ENCODE measurements at places on chromosomes 16 and 17. TPM values are rescaled to one million over a fixed set of nuclear protein-coding genes. Genes with fewer than 3 reads are reported as not detected.

GRCh38 chr16:8937803-8938202 lies 25.9 kb downstream of the USP7 start:
- H3K27ac ChIP-seq: no peak overlapping the region
- DNase-seq: no peak
- H3K36me3 ChIP-seq: peaks cover 3% of the 10 kb centered on the region
- H3K27me3 ChIP-seq: no peaks in the 10 kb centered on the region
- H3K4me3 ChIP-seq: no peak overlapping the region
- peaks cover 4% of the 10 kb centered on the region for H3K4me1 ChIP-seq

DNA sequence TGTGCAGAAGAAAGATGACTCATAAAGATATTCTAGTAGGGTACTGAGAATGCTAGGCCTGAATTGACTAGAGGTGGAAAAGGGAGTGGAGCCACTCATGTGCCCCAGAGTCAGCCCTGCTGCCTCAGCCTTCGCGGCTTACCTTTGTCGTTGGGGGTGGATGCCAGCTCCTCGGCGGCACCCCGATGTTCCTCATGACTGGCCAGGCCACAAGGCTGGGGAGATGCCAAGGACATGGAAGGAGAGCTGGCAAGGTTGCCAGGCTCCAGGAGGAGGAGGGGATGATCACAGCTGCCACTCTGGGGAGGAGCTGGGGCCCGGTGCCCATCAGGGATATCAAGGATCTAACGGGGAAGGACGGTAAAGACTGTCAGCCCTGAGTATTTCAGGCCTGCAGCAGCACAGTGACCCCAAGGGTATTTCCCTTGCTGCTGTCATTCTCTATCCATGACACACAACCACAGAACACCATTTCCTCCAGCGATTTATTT lies 9.7 kb upstream of the SLC35B1 start:
- no peaks in the 10 kb centered on the region for H3K27me3 ChIP-seq
- no peak overlapping the region for H3K27ac ChIP-seq
- peaks cover 39% of the 10 kb centered on the region for H3K36me3 ChIP-seq
- no peak overlapping the region for H3K4me3 ChIP-seq

GRCh38 chr17:40605306-40605705 lies 40.0 kb upstream of the CCR7 start:
- no peak for DNase-seq
- no peak overlapping the region for H3K27ac ChIP-seq
- no peaks in the 10 kb centered on the region for H3K27me3 ChIP-seq
- H3K4me1 ChIP-seq: no peaks in the 10 kb centered on the region
- no peaks in the 10 kb centered on the region for H3K36me3 ChIP-seq

- no peak overlapping the region for H3K4me3 ChIP-seq
- no peak overlapping the region for H3K27ac ChIP-seq
- no peaks in the 10 kb centered on the region for H3K4me1 ChIP-seq
- H3K27me3 ChIP-seq: peaks cover 4% of the 10 kb centered on the region
Measured at GRCh38 chr16:58332997-58333700, 38.3 kb upstream of the PRSS54 start.

GRCh38 chr17:42001729-42002128 lies 15.5 kb downstream of the DNAJC7 start:
- H3K36me3 ChIP-seq: peaks cover 41% of the 10 kb centered on the region
- no peak overlapping the region for H3K27ac ChIP-seq
- H3K27me3 ChIP-seq: no peaks in the 10 kb centered on the region
- H3K4me1 ChIP-seq: peaks cover 20% of the 10 kb centered on the region
- no peak for DNase-seq

- H3K27me3 ChIP-seq: peaks cover 2% of the 10 kb centered on the region
- no peak overlapping the region for H3K27ac ChIP-seq
- H3K4me1 ChIP-seq: peaks cover 5% of the 10 kb centered on the region
- DNase-seq: no peak
Measured at GRCh38 chr17:47996201-47996600, 25.3 kb downstream of the CDK5RAP3 start.

GRCh38 chr16:27730661-27731210 lies 180.8 kb downstream of the KATNIP start:
- H3K27me3 ChIP-seq: no peaks in the 10 kb centered on the region
- no peaks in the 10 kb centered on the region for H3K4me1 ChIP-seq
- no peak for DNase-seq
- H3K27ac ChIP-seq: no peak overlapping the region

GRCh38 chr17:45720386-45720785 lies 63.7 kb upstream of the CRHR1 start:
- no peaks in the 10 kb centered on the region for H3K36me3 ChIP-seq
- no peak overlapping the region for H3K4me3 ChIP-seq
- H3K4me1 ChIP-seq: no peaks in the 10 kb centered on the region
- peaks cover 17% of the 10 kb centered on the region for H3K27me3 ChIP-seq

GRCh38 chr17:72556944-72557826 lies 436.4 kb downstream of the SOX9 start:
- H3K36me3 ChIP-seq: no peaks in the 10 kb centered on the region
- peak; percentile 62 for DNase-seq
- peaks cover 7% of the 10 kb centered on the region for H3K4me1 ChIP-seq
- no peak overlapping the region for H3K27ac ChIP-seq

DNA sequence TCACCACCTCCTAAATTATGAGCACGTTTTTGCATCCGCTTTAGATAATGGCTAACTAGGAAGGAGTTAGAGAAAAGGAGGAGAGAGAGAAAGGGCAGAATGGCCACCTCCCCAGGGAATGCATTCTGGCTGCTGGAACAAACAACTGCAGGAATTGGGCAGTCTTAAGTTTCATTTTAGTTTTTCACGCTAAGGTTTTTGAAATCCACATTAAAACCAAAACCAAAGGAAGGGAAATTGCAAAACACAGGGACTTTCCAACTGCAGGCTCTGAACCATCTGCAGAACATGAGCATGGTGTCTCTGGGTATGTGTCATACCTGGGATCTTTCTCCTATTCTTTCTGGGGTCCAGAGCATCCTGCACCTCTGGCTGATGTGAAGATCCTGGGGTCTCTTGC lies 12.1 kb upstream of the CCL8 start:
- no peak overlapping the region for H3K4me3 ChIP-seq
- DNase-seq: no peak
- H3K4me1 ChIP-seq: no peaks in the 10 kb centered on the region
- H3K27me3 ChIP-seq: no peaks in the 10 kb centered on the region
- H3K27ac ChIP-seq: no peak overlapping the region

DNA sequence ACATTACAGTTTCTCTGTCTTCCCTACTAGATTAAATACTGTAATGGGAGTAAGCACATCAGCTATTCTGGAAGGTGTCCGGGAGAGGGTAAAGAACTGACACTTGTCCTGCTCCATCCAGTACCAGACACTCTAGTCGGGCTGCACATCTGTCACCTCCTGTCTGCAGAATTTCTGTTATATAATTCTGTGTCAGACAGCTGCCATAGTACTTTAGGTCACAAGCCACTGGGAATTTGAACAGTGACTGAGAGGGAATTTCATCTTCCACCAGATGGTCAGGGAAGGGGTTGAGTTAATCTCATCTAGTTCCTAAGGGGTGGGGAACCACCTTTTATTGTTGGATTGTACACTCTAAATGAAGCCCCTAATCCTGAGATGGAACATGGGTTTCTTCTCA lies 58.6 kb upstream of the NUDT7 start:
- no peak overlapping the region for H3K27ac ChIP-seq
- no peaks in the 10 kb centered on the region for H3K27me3 ChIP-seq
- no peaks in the 10 kb centered on the region for H3K36me3 ChIP-seq
- H3K4me1 ChIP-seq: no peaks in the 10 kb centered on the region

DNA sequence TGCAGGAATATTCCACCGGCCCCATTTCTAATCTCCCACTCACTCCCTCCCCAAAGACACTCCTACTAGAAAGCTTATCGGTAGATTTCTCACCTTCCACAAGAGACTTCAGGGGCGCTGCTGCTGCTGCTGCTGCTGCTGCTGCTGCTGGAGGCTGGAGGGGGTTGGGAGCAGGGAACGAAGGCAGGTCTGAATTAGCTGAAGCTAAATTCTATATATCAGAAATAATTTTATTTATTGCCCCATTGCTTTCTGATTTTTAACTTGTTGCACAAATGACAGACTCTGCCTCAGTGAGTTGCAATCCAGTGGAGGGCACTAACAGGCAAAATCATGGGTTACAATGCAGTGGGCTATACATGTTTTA lies 25.8 kb upstream of the HLF start:
- DNase-seq: no peak
- peak overlapping the region; percentile 51 for H3K4me3 ChIP-seq
- H3K36me3 ChIP-seq: no peaks in the 10 kb centered on the region

- H3K27ac ChIP-seq: no peak overlapping the region
- DNase-seq: no peak
- no peaks in the 10 kb centered on the region for H3K36me3 ChIP-seq
- no peaks in the 10 kb centered on the region for H3K4me1 ChIP-seq
- no peak overlapping the region for H3K4me3 ChIP-seq
Measured at GRCh38 chr17:31674717-31675349, 184.2 kb downstream of the COPRS start.

GRCh38 chr17:38456031-38456815 lies 28.0 kb downstream of the ARHGAP23 start:
- DNase-seq: no peak
- H3K27ac ChIP-seq: no peak overlapping the region
- peaks cover 23% of the 10 kb centered on the region for H3K4me1 ChIP-seq
- no peak overlapping the region for H3K4me3 ChIP-seq

DNA sequence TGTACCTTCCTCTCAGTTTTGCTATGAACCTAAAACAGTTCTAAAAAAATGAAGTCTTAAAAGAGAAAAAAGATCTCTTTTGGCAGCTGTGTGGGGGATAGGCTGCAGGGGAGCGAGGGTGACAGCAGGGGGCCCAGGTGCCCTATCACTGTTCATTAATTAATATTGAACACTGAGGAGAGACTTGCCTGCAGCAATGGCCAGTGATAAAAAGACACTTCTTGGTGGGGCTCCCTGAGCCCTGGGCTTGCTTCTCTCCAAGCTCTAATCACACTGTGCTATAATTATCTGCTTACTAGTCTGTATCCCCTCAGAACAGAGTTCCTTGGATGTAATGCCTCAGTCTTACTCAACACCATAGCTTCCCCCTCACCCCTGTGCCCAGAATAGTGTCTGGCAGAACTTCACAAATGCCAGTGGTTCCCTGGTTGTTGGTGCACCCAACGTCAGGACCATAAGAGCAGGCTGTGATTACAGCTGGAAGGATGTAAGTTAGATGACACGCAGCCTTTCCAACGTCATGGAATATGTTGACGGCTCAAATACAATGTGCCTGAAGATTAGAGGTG lies 52.0 kb upstream of the IRX6 start:
- H3K4me1 ChIP-seq: no peaks in the 10 kb centered on the region
- no peaks in the 10 kb centered on the region for H3K36me3 ChIP-seq
- no peak overlapping the region for H3K4me3 ChIP-seq
- no peak overlapping the region for H3K27ac ChIP-seq
- DNase-seq: no peak
- peaks cover 3% of the 10 kb centered on the region for H3K27me3 ChIP-seq

- H3K27ac ChIP-seq: no peak overlapping the region
- H3K4me1 ChIP-seq: no peaks in the 10 kb centered on the region
Measured at GRCh38 chr16:11565665-11566064, 21.1 kb downstream of the LITAF start.

GRCh38 chr16:1428511-1428910 lies 2.4 kb upstream of the PERCC1 start:
- no peak overlapping the region for H3K4me3 ChIP-seq
- H3K4me1 ChIP-seq: peaks cover 4% of the 10 kb centered on the region
- H3K27ac ChIP-seq: no peak overlapping the region
- no peak for DNase-seq

DNA sequence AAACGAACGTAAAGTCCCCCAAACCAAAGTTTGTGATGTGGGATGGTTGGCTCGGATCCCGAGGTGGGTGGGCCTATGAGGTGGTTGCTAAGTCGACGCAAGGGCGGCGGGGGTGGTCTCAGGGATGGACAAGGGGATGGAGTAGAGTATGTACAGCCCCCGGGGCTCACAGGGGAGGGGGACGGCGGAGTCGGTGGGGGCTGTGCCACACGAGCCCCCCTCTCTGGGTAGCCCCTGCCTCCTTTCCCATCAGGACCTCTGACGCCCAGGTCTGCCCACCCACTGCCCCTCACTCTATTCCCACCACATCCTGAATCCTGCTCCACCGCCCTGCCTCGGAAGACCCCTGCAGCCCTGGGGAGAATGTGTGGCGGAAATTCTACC lies 15.2 kb downstream of the IL34 start:
- no peaks in the 10 kb centered on the region for H3K27me3 ChIP-seq
- no peak overlapping the region for H3K27ac ChIP-seq
- peaks cover 52% of the 10 kb centered on the region for H3K36me3 ChIP-seq
- H3K4me3 ChIP-seq: no peak overlapping the region
- no peak for DNase-seq

- no peaks in the 10 kb centered on the region for H3K27me3 ChIP-seq
- peaks cover 82% of the 10 kb centered on the region for H3K36me3 ChIP-seq
- no peak for DNase-seq
- no peak overlapping the region for H3K27ac ChIP-seq
Measured at GRCh38 chr17:17129466-17129865, 76.7 kb downstream of the PLD6 start.

DNA sequence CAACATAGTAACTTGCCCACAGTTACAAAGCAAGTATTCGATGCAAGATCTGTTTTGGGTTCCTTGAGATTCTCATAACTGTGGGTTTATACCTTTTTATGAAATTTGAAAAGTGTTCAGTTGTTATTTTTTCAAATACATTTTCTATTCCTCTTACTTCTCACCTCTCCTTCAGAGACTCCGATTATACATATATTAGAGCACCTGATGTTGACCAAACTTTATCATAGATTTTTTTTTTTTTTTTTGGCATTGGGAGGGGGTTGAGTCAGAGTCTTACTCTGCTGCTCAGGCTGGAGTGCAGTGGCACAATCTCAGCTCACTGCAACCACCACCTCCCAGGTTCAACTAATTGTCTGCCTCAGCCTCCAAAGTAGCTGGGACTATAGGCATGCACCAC lies 51.3 kb upstream of the RBBP6 start:
- H3K4me1 ChIP-seq: no peaks in the 10 kb centered on the region
- no peak overlapping the region for H3K4me3 ChIP-seq
- H3K27ac ChIP-seq: no peak overlapping the region
- H3K36me3 ChIP-seq: no peaks in the 10 kb centered on the region
- no peaks in the 10 kb centered on the region for H3K27me3 ChIP-seq
- DNase-seq: no peak

GRCh38 chr16:84617041-84617790 lies 662 bp downstream of the COTL1 start:
- DNase-seq: no peak
- no peaks in the 10 kb centered on the region for H3K27me3 ChIP-seq
- H3K27ac ChIP-seq: no peak overlapping the region
- peak overlapping the region; percentile 69 for H3K4me3 ChIP-seq
- H3K36me3 ChIP-seq: peaks cover 3% of the 10 kb centered on the region
- H3K4me1 ChIP-seq: peaks cover 19% of the 10 kb centered on the region

- no peaks in the 10 kb centered on the region for H3K27me3 ChIP-seq
- H3K36me3 ChIP-seq: no peaks in the 10 kb centered on the region
- no peaks in the 10 kb centered on the region for H3K4me1 ChIP-seq
- H3K27ac ChIP-seq: no peak overlapping the region
- H3K4me3 ChIP-seq: no peak overlapping the region
- no peak for DNase-seq
Measured at GRCh38 chr16:55012362-55012761, 81.7 kb downstream of the IRX5 start.

Gene NR1D1
- polyA plus RNA-seq: 2.5 TPM

Gene EPOP
- 0.57 TPM for polyA plus RNA-seq

Gene ZDHHC7
- 49.8 TPM for polyA plus RNA-seq

Gene SRP68
- polyA plus RNA-seq: 65.2 TPM

Gene MPRIP
- polyA plus RNA-seq: 178 TPM

Gene TEX19
- polyA plus RNA-seq: not detected

Gene CDH3
- polyA plus RNA-seq: 5.1 TPM

Gene IGF2BP1
- 30.7 TPM for polyA plus RNA-seq

Gene ASGR1
- polyA plus RNA-seq: 5.7 TPM

Gene RAB37
- polyA plus RNA-seq: 14.3 TPM

Gene PTRH2
- 26.3 TPM for polyA plus RNA-seq

Gene NPB
- polyA plus RNA-seq: 0.39 TPM

Gene HOXB6
- polyA plus RNA-seq: 9.8 TPM

Gene CA4
- 1.2 TPM for polyA plus RNA-seq

All from large intestine (tissue), 12 donors.